ENCODE measurements at places on chromosomes 12 and 14.

DNA sequence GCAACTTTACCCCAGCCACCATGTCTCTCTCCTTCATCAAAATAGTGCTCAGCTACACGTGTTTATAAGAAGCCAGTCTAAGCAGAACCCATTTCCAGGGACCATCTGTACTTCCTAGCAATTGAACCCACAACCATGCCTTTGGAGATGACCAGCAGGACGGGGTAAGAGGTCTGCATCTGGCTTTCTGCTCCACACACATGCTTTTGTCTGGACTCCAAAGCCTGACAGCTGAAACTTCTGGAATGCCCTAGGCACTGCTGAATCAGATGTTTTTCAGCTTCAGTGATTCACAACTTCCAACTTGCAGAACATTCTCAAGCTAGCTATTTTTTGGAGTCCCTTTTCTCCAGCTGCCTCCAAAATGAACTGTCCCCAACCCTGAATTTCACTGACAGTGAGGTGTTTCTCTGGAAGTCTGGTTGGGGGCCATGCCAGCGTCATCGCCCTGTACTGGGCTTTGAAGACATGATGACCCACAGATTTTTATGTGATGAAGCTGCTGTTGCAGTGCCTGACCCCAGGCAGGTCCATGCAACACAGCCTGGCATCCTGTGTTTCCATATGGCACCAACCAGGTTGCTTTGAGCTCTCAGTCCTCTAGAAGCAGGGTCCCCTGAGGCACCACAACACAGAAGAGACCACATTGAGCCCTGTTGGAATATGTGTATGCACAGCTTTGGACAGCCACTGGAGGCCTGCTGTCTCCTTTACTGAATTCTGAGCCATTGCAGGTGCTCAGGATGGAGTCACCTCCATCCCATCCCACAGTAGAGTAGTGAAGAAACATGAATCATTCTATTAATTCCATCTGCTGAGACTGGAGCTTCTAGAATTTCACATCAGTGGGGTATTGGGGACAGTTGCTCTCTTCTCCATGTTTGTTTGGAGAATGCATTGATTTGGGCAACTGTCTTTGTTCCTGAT, 80.2 kb downstream of the NUAK1 start:
- DNase-seq: no peak

DNA sequence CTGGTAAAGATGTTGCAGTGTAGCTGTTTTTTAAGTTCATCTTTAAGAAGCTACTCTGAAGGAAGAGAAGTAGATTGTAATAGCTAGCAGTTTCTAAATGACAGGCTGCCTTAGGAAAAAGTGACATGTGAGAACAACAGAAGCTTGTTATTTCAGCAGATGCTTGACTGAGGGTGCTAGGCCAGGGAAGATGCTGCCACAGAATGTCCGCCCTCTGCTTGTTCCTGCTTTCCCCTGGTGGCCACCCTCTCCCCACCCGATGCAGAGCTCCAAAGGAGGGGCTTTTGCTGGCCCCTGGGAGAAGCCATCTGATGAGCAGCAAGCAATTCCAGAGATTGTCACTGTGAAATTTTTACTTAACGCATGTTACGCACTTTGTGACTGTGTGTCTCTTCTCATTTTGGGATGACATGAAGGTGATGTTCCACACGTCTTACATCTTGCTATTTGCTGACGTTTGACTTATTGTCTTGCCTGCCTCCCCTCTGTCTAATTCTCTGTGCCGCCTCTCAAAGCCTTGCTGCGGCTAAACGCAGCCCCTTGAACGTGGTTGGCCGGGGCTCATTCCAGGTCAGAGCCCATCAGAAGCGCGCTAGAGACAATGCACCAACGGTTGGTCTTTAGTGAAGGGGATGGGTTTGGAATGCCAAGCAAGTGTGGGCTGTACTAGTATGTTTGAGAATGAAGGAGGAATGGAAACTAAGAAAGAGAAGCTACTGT, 44.8 kb downstream of the WDR20 start:
- peak; percentile 43 for DNase-seq

DNA sequence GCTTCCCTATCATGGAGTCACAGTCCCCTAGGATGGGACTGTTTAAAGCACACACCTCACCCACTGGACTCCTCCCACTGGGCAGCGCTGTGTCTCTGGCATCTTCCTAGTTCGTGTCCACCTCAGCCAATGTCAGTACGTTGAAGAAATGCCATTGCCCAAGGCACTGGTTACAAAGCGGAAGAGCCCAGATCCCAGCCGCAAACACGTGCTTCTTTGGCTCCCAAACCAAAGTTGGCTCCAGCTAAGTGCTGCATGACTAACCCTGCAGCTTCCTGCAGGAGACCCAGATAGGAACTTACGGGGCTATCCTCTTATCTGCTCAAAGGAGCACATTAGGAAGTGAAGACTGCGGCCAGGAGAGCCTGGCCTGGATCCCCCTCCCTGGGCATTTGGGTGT, 9.3 kb downstream of the SYNE3 start:
- DNase-seq: no peak

GRCh38 chr12:59484575-59484974, 111.3 kb upstream of the SLC16A7 start:
- no peak for DNase-seq

DNA sequence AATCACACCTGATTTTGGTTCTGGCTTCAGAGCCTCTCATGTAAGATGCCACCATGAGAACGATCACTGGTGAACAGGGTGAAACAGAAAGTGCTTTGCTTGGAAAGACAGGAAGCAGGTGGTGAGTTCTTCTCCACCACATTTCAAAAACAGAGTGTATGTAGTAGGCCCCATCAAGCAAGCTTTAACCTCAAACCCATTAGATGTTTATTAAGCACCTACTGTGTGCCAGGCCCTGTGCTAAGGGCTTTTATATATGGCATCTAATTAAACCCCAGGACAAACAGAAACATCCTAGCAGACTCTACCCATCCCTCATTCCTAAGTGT, 47.8 kb upstream of the MED13L start:
- peak; percentile 22 for DNase-seq

- DNase-seq: no peak
These were observed 45.3 kb downstream of the LRP6 start for GRCh38 chr12:12221560-12221959.

DNA sequence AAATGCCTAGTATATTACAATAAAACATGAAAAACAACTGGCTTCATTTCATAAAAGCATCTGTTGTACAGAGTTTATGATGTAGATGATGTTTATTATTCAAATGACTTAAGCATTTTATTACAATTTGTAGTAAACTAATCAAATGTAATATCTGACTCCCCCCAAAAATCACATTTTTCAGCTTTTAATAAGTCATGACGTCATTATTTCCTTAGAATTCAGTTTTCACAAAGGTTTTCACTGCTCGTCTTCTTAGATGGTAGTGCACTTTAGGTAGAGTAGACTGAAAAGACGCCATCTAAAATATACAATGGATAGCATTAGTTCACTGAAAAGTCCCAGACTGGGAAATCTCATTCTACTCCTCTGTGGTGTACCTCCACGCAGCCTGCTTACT, 181.5 kb downstream of the ACSS3 start:
- DNase-seq: no peak

- no peak for DNase-seq
These were observed 1.9 kb downstream of the CMTM5 start for GRCh38 chr14:23378612-23379220.

DNA sequence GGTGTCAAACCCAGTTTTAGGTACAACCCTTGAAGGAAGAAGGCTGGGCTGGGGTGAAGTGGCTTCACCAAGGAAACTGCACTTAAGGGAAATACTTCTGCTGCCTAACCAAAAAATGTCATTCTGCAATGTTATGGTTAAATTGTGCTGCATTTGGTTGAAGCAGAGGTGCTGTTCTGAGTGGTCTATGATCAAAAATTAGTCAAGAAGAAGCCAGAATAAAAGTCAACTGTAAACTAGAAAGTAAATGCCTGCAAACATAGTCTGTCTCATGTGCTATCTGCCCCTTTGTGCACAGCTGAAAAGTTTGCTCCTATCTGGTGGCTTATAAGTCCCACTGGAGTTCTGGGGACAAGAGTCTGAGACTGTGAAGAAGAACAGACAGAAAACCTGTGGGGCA, 158.8 kb downstream of the C12orf42 start:
- DNase-seq: no peak

- no peak for DNase-seq
These were observed 46.3 kb upstream of the IGF1 start for GRCh38 chr12:102526656-102527055.

DNA sequence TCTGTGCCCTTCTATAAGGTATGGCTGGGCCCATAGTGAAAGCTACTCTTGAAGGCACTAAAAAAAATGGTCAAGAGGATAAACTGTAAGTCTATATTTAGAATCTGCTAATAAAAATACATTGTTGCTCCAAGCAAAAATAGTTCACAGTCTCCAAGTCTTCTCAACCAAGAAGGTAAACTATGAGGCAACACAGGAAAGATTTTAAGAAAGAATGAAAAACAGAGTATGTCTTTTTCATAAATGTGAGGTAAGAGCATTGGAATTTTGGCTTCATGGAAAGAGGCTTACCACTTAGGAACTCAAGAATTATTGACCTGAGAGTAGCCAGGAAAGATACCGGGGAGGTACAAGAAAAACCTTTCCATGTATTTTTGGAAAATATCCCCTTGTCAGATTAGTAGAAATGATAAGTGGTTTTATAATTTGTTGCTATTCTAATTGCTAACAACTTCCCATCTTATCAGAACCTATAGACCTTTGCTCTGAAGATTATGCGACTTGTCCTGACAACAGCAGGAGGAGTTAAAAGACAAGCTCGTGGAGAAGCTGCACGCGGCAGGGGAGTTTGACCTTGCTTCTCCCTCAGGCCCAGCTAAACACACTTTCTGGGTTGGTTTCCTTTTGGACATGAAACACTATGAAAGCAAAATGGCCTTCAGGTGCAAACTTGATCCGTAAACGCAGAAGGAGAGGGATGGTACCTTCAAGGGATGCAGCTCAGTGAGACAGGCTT, 238.1 kb downstream of the FOXN3 start:
- DNase-seq: no peak

- no peak for DNase-seq
These were observed 25.6 kb downstream of the STX2 start for GRCh38 chr12:130813436-130813835.

- no peak for DNase-seq
These were observed 51.8 kb downstream of the GNG2 start for GRCh38 chr14:51912112-51912786.

Data from activated naive CD8-positive, alpha-beta T cell treated with anti-CD3 and anti-CD28 coated beads for 36 hours (primary cell).